ENCODE measurements at places on chromosomes 16 and 17.

- DNase-seq: peak; percentile 58
Observed at GRCh38 chr17:44110823-44111633, 12.4 kb downstream of the HDAC5 start.

DNA sequence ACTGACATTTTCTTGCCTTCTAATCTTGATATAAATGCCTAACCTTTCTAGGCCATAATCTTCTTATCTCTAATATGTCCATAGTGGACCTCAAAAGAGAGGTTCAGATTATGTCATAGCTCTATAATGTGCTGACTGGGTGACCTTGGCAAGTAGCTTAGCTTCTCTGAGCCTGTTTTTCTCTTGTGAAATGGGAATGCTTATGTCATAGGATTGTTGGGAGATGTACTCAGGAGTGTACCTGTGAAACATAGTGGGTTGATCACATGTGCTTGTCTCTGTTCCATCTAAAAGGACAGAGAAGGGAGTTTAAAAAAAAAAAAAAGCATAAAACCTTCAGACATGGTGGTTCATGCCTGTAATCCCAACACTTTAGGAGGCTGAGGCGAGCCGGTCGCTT lies 2.4 kb downstream of the MED9 start:
- no peak for DNase-seq

DNA sequence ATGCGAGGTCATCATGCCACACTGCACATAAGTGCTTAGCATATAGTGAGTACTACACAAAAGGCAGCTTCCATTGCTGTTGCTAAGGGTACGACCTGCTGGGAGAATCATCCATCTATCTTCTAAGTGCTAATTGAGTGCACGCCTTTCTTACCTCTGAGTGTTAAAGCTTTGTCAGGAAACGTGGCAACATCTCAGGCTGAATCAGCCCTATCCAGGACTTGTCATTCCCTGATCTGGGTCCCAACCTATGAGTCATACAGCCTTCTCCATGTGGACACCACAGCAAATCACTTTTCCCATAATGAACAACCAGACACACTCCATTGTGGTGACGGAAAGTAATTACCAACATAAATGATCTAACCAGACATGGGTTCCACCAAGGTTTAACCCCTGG lies 201.1 kb upstream of the MAF start:
- no peak for DNase-seq

- DNase-seq: no peak
Observed at GRCh38 chr17:50533185-50533584, 650 bp downstream of the EPN3 start.

GRCh38 chr16:30186782-30187555 lies 3.6 kb downstream of the CORO1A start:
- peak; percentile 87 for DNase-seq

DNA sequence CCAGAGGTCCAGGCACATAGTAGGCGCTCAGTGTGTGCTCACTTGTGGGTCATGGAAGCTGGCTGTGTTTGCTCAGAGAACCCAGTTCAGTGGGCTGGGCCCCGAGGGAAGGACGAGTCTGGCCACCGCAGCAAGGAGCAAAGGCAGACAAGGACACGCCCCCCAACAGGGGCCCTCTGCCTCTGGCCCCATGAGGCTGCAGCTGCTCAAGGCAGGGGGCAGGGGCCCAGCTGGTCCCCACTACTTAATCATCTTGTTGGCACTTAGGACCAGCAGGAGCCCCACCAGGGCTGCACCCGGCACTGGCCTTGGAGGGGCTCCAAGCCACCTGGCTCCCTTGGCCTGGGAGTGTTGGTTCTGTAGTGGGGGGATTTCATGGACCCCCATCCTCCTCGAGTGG lies 16.1 kb downstream of the KCNJ12 start:
- DNase-seq: no peak

DNA sequence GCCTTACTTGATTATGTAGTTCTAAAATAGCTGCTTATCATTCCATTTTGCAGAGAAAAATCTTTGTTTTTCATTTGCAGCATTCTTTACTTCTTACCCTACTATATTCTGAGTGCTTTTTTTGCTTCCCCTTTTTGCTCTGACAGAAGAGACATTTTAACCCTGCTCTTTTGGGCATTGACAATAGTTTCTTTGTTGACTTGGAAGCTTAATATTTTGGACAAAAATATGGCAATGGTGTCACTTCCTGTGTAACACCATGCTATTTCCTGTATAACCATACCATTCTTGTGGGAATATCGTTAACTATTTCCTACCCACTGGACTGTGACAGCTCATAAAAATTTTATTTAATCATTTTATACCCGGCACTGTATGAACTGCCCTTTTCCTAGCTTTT lies 747.1 kb downstream of the CDH8 start:
- no peak for DNase-seq

DNA sequence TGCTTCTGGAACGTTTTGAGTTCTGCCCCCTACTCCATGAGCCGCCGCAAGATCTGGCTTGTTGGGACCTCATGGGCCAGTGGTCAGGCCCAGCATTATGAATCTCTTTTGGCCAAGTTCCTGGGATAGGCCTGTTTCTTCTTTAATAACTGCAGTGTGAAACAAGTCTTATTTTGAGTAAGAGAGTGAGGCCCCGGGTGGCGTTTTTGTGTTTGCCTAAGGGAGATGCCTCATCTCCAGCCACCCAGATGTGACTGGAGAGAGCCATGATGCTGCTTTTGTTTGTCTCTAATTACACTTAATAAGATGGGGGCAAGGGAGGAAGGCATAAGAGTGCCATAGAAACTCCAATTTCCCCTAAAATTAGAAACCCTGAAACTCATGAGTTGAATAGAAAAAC lies 39.8 kb downstream of the KSR1 start:
- DNase-seq: no peak

GRCh38 chr17:76485569-76485968 lies 15.7 kb downstream of the RHBDF2 start:
- DNase-seq: no peak

DNA sequence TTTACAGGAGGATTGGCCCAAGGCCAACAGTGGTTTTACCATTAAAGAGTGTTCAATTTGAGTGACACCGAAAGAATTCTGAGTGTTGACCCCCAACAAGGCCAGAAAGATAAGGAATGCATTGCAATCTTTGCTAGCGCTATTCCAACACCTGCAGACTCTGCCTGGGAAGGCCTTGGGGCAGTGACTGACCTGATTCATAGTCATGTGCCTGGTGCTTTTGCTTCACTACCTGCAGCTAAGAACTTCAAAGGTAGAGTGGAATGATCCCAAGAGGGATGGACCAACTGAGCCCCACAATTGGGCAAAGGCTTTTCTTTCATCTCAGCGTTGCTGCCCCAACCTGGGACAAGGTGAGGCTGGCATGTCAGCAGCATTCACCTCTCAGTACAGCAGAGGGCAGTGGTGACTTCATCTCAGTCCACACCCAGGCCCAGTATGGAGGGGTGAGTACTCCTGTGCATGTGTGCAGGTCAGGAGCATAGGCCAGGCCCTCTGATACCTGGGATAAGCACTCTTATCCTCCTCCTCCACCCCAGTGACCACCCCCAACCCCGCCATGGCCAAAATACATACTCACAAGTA lies 149.6 kb upstream of the GNAO1 start:
- no peak for DNase-seq

- DNase-seq: no peak
Observed at GRCh38 chr16:46427340-46428107, 193.7 kb downstream of the SHCBP1 start.

- no peak for DNase-seq
Observed at GRCh38 chr17:83024218-83024971, 55.0 kb upstream of the METRNL start.

DNA sequence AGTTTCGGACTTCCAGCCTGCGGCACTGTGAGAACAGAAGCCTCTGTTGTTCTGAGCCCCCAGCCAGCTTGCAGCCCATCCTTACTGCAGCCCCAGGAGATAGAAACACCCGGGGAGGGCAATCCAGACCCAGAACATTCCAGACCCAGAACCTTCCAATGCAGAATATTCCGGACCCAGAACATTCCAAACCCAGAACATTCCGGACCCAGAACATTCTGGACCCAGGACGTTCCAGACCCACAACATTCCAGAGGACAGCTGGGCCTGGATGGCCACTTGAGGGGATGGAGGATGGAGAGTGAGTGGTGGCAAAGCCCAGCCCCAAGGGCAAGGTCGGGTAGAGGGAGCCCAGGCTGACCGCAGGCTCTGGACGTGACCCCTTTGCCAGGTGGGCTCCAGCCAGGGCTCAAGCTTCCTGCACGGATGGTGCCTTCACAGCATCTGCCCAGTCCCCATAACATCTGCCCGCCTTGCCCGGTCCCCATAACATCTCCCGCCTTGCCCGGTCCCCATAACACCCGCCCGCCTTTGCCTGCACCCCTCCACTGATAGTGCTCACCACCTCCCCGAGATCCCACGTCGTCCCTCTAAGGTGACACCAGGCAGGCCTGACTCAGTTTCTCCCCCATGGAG lies 3.5 kb downstream of the CBFA2T3 start:
- no peak for DNase-seq

DNA sequence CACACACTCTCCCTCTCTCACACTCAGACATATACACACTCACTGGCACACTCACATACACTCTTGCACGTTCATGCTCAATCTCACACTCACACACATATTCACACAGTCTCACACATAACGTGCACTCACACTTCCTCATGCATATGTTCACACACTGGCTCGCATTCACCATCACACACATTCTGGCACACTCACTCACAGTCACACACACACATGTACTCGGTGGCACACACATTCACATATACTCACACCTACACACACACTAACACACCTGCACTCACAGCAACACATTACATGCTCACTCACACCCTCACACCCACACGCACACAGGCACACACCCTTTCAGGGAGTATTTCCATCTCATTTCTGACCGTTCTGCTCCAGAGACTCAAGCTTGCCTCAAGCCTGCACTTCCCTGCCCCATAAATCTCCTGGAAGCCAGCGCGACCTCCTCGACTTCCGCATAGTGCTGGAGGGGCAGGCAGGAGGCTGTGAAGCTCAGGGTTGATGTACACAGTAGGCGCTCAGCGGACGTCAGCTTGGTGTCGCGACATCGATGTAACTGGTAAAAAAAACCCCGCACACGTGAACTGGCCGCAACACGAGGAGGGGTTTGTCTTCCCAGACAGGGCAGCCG lies 66.7 kb upstream of the FOXF1 start:
- DNase-seq: no peak

DNA sequence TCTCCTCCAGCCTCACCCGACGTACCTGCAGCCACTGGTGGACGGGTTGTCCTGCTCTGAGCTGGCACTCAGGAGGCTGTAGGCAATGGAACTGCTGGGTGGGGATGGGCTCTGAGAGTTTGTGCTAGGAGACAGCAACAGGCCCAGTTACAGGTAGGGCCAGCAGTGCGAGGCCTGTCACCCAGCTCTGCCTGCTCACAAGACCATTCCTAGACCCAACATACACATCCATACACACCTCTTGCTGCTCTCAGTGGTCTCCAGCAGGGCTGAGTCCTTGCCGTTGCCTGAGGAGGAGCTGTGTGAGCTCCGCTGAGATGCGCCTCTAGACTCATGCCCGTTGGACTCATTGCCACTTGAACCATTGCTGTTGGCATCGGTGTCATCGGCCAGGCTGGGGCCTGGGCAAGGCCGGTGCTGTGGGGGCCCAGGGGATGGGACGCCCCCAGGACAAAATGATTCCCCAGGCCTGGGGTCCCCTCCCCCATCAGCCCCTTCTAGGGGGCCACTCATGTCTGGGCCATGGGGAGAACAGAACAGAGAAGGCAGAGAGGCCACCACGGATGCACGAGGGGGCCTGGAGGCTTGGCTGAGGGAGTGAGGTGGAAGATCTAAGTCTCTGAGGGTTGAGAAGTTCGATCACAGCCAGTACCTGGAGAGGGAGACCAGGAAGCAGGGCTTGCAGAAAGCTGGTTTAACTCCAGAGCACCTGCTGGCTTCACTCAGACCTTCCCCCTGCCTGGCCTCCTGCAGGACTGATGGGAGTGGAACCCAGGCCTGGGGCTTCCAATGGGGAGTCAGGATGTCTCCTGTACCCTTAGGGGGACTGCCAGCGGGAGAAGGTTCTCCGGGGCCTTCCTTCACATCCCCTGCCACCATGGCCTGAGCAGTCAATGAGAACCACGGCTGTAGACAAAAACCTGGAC lies 1.7 kb downstream of the PER1 start:
- no peak for DNase-seq

GRCh38 chr17:67353161-67353560 lies 13.2 kb downstream of the PSMD12 start:
- DNase-seq: no peak

GRCh38 chr16:50136399-50136798 lies 16.7 kb upstream of the TENT4B start:
- DNase-seq: no peak

- DNase-seq: no peak
Observed at GRCh38 chr16:10485698-10486382, 94.6 kb downstream of the EMP2 start.

- DNase-seq: no peak
Observed at GRCh38 chr16:85916141-85916890, 17.4 kb downstream of the IRF8 start.

DNA sequence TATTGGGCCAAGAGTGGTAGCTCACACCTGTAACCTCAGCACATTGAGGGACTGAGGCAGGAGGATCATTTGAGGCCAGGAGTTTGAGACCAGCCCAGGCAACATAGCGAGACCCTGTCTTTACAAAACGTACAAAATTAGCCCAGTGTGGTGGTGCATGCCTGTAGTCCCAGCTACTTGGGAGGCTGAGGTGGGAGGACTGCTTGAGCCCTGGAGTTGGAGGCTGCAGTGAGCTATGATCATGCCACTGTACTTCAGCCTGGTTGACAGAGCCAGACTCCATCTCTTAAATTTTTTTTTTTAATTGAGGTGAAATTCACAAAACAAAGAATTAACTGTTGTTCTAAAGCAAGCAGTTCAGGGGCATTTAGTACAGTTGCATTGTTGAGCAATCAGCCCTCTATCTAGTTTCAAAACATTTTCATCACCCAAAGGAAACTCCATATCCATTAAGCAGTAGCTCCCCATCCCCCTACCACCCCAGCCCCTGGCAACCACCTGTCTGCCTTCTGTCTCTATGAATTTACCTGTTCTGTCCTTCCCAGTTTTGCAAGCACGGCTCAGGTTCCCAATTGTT lies 15.6 kb downstream of the SNX29 start:
- DNase-seq: no peak

DNA sequence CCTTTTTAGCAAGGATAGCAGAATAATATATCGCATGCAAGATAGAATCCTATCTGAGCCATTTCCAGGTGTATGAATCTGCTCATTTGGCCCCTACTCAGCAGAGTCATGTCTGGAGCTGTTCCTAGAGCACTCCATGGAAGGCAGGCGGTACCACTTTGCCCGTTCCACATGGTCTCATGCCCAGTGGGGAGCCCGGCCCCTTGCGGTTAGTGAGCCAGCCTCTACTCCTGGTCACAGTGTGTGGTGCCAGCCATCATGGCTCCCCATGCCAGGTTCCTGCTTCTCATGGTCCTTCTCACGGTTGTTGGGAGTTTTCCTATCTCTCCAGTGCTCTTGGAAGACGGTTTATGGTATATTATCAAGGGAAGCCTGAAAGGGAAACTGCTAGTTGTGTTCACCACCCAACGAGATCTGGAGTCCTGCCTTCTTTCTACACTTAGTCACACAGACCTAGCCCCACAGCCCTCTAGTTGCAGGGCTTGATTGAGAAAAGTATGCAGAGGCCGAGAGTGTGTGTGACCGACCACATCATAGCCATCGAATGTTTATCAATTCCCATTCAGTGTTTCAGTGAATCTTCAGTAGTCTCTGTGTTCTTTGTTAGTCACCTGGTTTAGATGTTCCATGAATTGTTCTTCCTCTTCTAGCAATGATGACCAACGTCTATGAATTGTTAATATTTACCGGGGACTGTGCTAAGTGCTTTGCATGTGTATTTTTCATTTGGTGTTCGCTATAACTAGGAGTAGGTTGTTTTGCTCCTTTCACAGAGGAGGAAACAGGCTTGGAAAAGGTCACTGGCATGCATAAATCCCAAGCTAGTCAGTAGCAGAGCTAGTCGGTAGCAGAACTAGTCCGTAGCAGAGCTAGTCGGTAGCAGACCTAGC lies 9.6 kb downstream of the JPT2 start:
- DNase-seq: no peak

All from stimulated activated CD4-positive, alpha-beta T cell treated with anti-CD3 and anti-CD28 coated beads, Interleukin-1b, Interleukin-23, amount 100 ng/mL, for 48 hours (primary cell).